ENCODE measurements at places on chromosomes 1 and 21. TPM values are rescaled to one million over a fixed set of nuclear protein-coding genes. Genes with fewer than 3 reads are reported as not detected.

The CD48 gene
- total RNA-seq = not detected

The RGS16 gene
- total RNA-seq = 3.1 TPM

The KCNH1 gene
- total RNA-seq = 8.9 TPM

The NDUFS5 gene
- total RNA-seq = 330 TPM

The ATP6V1G3 gene
- not detected for total RNA-seq

The MUL1 gene
- 28.2 TPM for total RNA-seq

Measured in smooth muscle cell of the pulmonary artery (primary cell).